ENCODE measurements at places on chromosomes 11 and 22.

GRCh38 chr11:58003591-58003990 lies 20.1 kb upstream of the OR9Q1 start:
- DNase-seq: no peak

GRCh38 chr22:40747361-40747760 lies 68.1 kb downstream of the MCHR1 start:
- no peak for DNase-seq

- DNase-seq: no peak
Observed at GRCh38 chr11:57896361-57897145, 127.1 kb upstream of the OR9Q1 start.

DNA sequence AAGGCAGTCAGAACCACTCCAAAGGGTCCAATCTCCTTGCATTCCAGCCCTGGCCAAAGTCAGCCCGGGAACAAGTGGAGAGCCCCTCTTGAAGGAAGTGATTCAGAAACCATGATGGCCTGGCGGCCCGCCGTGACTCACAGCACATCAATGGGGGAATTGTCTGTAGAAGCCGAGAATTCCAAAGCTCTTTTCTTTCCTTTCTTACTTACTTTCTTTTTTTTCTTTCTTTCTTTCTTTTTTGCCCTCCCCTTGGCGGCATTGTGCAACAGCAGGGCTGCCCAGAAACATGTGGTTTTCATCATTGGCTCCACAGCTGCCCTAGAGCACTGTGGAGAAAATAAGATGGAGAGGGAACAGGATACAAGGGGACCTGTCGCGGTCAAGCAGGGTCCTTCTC lies 140.2 kb upstream of the TIMP3 start:
- peak; percentile 76 for DNase-seq

DNA sequence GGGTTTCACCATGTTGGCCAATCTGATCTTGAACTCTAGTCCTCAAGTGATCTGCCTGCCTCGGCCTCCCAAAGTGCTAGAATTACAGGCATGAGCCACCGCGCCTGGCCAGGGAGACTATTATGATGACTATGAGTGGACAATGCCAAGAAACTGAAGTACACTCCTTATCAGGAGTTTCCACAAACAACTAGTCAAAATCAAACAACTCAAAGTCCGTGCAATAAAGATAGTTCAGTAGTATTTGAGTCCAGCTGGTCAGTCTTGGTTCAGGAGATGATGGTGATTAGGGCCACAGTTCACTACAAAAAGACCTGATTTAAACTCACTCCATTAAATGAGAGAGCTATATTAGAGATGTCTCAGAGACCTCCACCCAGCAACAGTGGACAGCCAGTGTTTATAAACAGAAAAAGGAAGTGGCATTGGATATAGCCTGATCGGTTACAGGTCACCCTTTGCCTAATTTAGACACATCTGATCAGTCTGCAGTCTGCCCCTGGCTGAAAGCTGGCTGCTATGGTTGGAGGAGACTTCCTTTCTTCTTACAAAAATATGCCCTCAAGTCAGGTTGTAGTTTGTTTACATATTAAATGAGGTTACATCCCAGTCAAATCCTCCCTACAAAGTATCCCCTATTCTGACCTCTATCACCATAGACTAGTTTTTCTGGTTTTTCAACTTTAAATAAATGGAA lies 17.0 kb downstream of the CD3E start:
- DNase-seq: no peak

- DNase-seq: no peak
Observed at GRCh38 chr11:130634961-130635473, 186.6 kb downstream of the ADAMTS15 start.
